KG1 (cell line): ENCODE measurements at places on chromosomes 12 and 14.
A peak's percentile ranks its signal among the peaks of the same experiment; 100 is the strongest.

GRCh38 chr12:109811624-109811995 is 21.6 kb downstream of the TRPV4 start:
- DNase-seq = no peak

DNA sequence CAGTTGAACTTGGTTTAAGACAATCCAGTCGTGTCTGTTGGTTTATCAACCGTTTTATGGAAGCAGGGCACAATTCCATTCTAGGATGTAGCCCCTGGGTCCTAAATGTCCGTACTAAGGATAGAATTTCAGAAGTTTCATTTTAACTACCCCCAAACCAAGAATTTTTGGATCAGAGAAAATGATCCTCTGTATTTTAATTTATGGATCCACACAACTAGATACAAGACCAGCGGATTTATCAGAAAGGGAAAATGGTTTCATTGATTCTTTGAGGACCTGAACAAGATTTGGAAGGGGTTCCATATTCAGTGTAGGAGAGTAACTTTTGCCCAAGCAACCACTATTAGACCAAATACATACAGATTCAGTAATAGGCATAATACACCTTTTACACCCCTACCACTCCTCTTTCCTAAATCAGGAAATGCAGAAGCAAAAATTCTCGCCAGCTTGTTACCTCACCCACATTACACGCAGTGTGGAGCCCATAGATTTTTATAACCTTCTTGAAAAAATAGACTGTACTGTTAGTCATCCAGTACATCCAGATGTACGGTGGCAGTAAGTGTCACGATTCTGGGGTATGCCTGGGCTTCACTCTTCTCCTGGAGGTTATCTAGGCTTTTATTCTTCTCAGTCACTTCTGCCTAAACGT is 1.4 kb upstream of the FBXL14 start:
- DNase-seq = no peak

DNA sequence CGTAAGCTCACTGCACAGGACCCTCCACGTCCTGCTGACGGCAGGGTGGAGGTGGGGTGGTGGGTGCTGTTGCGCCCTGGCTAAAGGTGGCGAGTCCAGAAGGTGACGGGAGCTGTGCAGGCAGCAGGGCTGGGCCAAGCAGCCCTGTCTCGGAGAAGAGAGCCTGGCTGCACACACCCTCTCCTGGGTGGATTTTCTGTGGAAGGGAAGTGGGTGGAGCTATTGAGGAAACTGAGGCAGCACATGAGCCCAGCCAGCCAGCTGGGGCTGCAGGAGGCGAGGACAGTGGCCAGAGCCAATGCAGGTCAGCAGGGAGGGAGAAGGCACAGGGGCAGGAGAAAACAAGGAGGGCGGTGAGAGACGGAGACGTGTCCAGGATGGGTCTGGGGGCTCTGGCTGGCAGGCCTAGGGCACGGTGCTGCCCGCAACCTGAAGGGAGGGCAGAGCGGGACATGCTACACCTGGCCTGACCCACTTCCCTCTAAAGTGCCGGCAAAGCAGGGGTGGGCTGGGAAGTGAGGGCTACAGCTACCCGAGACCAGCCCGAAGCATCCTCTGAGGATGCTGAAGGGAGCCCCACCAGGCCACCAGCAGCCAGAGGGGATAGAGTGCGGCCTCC is 20.5 kb downstream of the BTBD6 start:
- DNase-seq = no peak

GRCh38 chr14:22386924-22387775 is 201.9 kb downstream of the DAD1 start:
- DNase-seq = peak; percentile 57

- DNase-seq = no peak
Measured at GRCh38 chr12:75305412-75306332, 24.5 kb downstream of the CAPS2 start.

DNA sequence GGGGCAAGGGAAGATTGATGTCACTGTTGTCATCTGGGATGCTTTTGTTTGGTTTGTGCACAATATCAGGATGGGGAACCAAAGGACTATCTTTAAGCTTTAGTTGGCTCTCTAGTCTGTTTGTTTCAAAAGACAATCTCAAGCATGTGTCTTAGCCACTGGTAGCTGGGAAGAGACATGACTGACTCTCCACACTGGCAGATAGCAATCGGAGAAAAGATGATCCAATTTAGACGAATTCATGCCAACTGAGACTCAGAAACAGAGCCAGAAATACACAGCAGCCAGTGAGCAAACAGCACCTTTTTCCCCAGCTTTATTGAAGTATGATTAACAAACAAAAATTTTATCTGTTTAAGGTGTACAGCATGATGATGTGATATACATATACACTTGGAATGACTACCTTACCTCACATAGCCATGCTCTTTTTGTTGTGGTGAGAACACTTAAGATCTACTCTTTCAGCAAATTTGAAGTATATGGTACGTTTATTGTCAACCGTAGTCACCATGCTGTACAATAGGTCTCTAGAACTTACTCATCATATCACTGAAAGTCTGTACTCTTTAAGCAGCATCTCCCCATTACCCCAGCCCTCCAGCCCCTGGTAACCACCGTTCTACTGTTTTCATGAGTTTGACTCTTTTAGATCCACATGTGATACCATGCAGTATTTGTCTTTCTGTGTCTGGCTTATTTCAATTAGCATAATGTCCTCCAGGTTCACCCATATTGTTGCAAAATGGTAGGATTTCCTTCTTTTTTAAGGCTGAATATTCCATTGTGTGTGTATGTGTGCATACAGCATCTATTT is 50.6 kb downstream of the DUSP16 start:
- DNase-seq = no peak

GRCh38 chr14:32724867-32725471 is 213.7 kb upstream of the NPAS3 start:
- no peak for DNase-seq

GRCh38 chr14:73457924-73458182 is 493 bp downstream of the NUMB start:
- DNase-seq = no peak

GRCh38 chr12:59079472-59079871 is 159.2 kb upstream of the LRIG3 start:
- DNase-seq = no peak

- DNase-seq = peak; percentile 8
Measured at GRCh38 chr14:77026930-77027537, 1.5 kb downstream of the IRF2BPL start.

GRCh38 chr14:105918496-105919262 is 392.3 kb downstream of the TMEM121 start:
- DNase-seq = no peak

GRCh38 chr12:93299262-93299846 is 78.4 kb upstream of the NUDT4 start:
- DNase-seq = no peak

- DNase-seq = no peak
Measured at GRCh38 chr12:111413442-111414086, 7.8 kb downstream of the SH2B3 start.

- no peak for DNase-seq
Measured at GRCh38 chr12:56469007-56469930, 891 bp downstream of the SPRYD4 start.

DNA sequence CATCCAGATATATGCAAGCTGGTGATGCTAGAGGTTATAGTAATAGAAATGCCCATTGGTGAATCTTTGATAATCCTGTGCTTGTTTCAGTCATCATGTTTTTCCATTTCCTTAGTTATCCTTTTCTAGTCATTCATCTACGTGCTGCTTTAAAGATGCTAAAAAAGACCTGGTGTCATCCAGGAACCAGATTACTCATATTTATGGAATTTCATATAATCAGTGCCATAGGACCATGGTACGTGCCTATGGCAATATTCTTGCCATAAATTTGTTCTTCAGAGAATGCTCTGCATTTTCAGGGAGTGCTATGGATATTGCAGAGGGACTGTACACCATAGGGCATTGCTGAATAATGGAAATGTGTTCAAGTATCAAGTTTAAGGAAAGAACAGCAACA is 267.3 kb downstream of the AKAP6 start:
- DNase-seq = no peak

GRCh38 chr12:112175361-112176155 is 50.2 kb downstream of the TRAFD1 start:
- no peak for DNase-seq

DNA sequence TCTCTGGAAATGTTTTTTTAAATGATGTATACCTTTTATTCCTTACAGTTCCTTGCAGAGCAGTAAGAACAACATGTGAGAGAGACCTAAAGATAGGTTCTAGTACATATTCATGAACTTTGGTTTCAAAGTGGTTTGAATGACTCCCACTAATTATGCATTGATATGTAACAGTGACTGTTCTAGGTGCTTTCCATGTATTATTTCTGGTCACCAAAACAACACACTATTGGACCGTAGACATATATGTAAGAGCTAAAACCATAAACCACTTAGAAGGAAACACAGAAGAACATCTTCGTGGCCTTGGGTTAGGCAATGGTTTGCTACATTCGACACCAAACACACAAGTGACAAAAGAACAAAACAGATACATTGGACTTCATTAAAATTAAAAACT is 37.9 kb downstream of the SOX5 start:
- DNase-seq = no peak

GRCh38 chr12:72388322-72388721 is 116.2 kb downstream of the TRHDE start:
- DNase-seq = no peak

DNA sequence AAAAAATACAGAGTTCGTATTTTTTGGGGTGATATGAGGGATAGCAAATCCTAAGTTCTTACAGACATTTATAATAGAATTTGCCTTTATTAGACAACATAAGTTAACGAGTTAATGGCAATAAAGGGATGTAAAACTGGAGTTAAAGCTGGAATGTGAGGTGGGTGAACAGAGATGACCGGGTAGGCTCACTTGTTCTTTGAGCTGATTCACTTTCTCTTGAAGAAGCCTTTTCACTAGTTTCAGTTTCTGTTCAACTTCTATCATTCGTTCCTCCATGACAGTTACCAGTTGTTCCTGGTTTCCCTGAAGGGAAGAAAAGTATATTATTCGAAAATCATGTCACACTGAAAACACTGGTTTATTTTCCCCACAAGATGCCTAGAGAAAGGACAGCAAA is 57.7 kb upstream of the SAV1 start:
- DNase-seq = no peak

DNA sequence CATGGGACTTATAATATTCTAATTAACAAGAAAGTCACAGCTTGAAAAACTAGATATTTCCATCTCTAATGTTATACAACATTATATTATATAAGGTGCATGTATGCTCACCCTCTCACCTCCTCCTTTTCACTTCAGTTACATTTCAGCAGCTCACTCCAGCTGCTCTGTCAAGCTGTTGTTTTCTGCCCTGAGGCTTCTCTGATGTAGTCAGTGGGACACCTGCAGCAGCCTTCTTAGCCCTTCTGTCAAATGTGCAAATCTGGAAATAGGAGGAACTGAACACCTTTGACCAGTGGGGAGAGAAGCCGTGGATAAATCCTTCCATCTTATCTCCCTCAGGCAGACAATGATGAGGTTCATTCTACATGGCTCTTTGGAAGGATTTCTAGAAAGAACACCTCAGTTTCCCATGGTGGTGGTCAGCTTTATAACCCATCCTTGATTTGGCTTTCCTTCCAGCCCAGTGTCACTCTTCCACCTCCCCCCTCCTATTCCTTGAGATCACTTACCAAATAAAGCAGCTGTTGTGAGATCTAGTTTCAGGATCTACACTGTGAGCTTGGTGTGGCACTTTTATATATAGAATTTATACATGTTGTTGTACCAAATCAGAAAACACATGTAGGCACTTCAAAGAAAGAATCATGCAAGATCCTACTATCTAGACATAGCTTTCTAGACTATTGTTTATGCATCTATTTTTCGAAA is 79.6 kb upstream of the STK38L start:
- no peak for DNase-seq

GRCh38 chr12:90791445-90791844 is 163.5 kb downstream of the CCER1 start:
- no peak for DNase-seq

DNA sequence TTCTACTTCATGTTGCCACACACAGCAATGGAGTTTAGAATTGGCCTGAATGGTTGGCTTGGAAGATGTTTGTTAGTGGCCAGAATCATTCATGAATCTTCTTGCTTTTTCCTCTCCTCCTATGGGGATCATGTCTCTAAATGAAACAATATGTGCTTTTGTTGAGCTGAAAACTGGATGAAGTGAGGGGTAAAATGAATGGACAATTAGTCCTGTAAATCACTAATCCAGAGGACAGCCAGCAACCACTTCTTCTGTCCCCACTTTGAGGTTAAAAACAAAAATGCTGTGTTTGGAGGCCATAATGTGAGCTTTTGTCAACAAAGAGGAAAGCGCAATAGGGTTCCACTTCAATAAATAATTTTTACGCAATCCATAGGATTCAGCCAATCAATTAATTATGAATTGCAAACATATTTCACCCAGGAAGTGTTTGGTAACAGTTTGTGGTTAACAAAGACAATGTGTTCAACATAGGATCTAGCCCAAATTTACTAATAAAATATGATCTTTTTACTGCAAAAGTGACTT is 30.3 kb upstream of the AMIGO2 start:
- no peak for DNase-seq

- DNase-seq = no peak
Measured at GRCh38 chr14:54483846-54484245, 4.9 kb downstream of the GMFB start.

DNA sequence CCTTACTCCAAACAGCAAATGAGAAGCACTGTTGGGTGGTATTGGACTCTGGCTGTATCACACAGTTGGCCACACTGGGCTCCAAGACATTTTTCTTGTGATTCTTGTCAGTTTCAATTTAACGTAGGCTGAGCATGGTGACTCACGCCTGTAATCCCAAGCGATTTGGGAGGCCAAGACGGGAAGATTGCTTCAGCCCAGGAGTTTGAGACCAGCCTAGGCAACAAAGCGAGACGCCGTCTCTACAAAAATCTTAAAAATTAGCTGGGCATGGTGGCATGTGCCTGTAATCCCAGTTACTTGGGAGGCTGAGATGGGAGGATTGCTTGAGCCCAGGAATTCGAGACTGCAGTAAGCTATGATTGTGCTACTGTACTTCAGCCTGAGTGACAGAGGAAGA is 35.3 kb upstream of the PLEKHD1 start:
- DNase-seq = no peak

- DNase-seq = no peak
Measured at GRCh38 chr12:43576162-43576561, 24.2 kb upstream of the ADAMTS20 start.

DNA sequence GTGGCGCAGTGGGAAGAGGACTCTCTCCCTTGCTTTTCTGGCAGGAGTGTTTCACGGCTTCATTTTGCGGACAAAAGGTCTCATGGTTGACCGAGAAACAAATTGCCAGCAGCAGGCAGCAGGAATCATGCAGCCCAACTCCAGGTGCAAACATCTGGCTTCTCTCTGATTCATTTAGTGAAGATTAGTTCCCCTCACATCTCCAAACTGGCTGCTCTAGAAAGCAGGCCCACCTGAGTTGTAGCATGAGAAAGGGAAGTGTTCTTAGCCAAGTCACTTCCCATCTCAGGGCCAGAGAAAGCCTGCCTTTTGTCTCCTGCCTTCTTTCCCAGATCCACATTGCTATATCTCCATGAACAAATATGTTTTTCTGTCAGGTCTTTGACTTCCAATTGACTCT is 120.8 kb upstream of the CCDC196 start:
- DNase-seq = no peak

DNA sequence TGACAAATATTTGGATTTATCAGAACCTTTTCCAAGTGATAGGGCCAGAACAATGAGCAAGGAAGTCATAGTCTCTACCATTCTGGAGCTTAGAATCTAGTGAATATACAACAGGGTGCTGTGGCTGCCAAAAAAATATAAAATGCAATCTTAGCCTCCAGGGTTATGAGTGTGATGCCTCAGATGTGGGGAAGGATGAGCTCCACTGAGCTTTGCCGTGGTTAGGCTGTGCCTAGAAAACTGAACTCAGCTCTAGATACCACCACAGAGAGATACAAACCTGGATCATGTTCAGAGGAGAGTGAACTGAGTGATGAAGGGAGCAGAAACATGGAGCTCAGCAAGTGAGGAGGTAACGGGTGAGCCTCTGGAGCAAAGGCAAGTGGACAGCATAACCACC is 138.1 kb upstream of the HIF1A start:
- no peak for DNase-seq
